ENCODE measurements at places on chromosomes 5 and 9. TPM values are rescaled to one million over a fixed set of nuclear protein-coding genes. Genes with fewer than 3 reads are reported as not detected.

- no peak for DNase-seq
These were observed 201.8 kb upstream of the MPDZ start for GRCh38 chr9:13481274-13481673.

GRCh38 chr9:87285183-87285850 is 212.3 kb upstream of the DAPK1 start:
- DNase-seq, result no peak

- DNase-seq, result no peak
These were observed 14.6 kb upstream of the DUSP1 start for GRCh38 chr5:172785429-172786088.

GRCh38 chr5:132764671-132765238 is 12.3 kb downstream of the SEPTIN8 start:
- DNase-seq, result no peak

GRCh38 chr5:167908606-167909005 is 382.8 kb upstream of the WWC1 start:
- DNase-seq, result no peak

GRCh38 chr5:79111387-79111959 is at the start of gene BHMT:
TSS of gene BHMT (plus strand) at chr5:79111809. CDS start at chr5:79111886, 77 bp downstream.
- DNase-seq, result no peak

SEPTIN8 gene
- 30.4 TPM for total RNA-seq

HAND1 gene
- not detected for total RNA-seq

GRCh38 chr5:87784879-87785495 is 372.3 kb upstream of the CCNH start:
- no peak for DNase-seq

IPO11 gene
- 77.2 TPM for total RNA-seq

DNA sequence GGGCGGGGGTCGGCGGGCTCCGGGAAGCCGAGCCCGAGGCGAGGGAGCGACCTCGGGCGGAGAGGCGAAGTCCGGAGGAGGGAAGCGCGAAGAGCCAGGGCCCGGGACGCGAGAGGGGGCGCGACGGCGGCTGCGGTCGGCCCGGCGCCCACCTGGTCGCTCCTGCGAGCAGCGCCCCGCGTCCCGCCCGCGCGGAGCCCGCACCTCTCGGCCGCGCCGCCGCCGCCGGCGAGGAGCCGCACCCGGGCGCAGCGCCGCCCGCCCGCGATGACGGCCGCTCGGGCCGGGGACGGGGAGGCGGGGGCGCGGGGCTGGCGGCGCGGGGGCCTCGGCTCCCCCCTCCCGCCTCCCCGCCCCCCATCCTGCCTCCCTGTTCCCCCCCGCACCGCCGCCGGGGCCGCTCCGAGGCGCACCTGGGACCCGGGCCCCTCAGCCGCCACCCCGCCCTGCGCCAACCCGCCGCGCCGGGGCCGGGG is 2.6 kb downstream of the NR5A1 start:
- DNase-seq, result no peak

DNA sequence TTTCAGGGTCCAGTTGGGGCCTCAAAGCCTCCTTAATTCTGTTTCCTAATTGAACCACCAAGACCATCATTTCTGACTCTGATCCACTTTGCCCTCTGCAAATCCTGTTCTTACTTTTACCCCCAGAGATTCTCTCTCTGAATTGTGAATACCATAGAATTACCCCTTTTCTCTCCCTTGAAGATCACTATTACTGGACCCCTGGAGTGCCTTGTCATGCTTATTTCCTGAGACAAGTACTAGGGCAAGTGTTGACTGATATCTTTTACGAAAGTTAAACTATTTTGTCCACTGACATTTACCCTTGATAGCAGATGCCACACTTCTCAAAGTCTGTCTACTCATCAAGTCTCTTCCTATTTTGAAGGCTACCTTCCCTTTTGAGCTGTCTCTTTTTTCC is 246.9 kb upstream of the PTGER4 start:
- no peak for DNase-seq

- DNase-seq, result no peak
These were observed 9.1 kb downstream of the EFNA5 start for GRCh38 chr5:107661650-107662044.

DNA sequence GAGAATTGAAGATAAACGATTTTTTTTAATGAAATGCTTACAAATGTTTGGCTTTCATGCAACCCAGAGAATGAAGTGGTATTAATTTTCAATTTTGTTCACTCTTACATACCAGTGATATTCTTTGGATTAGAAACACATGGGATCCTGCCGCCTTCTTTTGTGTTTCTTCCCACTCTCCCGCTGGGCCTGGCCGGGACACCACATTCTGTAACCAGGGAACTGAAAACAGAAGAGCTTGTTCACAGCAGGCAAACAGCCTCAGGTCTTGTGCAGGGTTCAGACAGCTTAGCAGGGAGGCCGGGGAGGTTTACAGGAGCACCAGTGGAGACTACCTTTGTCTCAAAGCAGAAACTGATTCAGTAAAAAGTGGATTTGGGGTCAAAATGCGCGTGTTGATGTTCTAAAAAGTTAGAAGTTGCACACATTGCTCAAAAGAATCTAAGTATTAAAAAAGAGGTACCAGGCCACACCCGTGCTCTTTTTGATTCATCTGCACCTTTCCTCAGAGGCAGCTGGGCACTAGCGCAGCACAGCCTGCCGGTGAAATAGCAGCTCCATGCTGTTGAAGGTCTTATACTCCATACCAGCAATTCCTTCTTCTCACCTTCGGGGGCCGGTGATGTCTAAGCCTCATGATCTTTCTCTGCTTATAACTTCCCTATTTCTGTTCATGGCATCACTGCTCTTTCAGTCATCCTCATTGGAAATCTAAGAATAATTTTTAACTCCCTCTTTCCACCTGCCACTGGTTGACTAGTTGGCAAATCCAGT is 67.1 kb downstream of the GRAMD2B start:
- no peak for DNase-seq

- DNase-seq, result no peak
These were observed 21.9 kb downstream of the ASS1 start for GRCh38 chr9:130466537-130467217.

LEAP2 gene
- total RNA-seq, result 5.6 TPM

DNA sequence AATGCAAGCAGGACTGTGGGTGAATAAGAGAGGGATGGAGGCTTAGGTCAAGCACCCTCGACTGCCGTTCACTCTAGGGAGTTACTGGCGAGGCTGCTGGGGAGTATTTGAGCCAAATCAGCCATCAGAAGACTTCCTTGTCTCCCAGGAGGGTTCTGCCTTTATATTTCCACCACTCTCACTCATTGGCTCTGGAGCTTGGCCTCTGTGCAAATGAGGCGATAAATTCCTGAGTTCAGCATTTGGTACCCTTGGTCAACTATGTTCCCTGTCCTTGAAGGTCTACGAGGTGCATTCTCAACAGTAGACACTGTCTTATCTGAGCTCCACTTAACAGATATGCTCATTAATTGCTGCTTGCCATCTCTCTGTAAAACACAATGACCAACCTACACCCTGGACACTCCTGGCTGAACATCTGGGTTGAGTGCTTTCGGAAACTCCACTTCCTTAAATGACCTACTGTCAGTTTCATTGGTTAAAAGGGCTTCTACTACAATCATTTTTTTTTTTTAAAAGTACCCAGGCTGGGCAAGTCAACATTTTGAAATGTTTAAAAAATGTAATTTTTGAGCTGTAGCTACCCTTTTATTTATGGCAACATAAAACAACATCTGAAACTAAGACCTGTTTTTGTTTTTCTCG is 153.2 kb downstream of the NTRK2 start:
- DNase-seq, result no peak

ASPN gene
- total RNA-seq, result not detected

DNA sequence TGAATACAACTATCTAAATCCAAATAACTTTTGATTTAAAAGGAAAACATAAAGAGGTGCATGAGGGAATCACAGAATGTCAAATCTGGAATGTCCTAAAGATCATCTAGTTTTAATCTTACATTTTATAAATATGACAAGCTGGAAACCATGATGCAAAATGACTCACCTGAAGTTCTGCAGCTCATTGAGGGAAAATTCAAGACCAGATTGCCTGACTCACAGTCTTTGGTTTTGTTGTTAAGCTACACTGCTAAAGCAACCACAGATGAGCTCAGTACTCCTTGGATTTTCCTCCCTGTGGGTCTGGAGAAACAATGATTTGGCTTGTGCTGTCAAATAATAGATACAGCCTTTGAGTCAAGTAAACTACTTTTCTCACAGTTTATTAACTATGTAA is 19.1 kb upstream of the EDIL3 start:
- DNase-seq, result no peak

DNA sequence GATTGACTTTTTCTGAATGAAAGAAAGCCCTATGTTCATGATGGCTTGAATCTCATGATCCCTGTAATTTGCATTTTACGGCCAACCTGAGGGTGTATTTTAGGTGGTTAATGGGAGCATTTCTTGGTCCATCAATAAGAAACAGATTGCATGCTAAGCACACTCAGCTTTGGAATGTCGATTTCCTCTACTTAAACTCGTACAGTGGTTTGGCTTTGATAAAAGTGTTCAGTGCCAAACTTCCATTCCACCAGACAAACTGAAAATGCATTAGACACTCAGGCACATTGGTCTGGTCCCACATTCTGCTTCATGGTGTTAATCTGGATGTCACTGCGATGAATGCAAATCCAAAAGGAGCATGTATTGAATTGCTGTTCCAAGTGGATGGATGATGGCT is 77.0 kb downstream of the VCAN start:
- no peak for DNase-seq

ZNF883 gene
- 0.83 TPM for total RNA-seq

PCDHB3 gene
- total RNA-seq, result not detected

- no peak for DNase-seq
These were observed 120.2 kb upstream of the CCDC152 start for GRCh38 chr5:42636425-42636824.

DNA sequence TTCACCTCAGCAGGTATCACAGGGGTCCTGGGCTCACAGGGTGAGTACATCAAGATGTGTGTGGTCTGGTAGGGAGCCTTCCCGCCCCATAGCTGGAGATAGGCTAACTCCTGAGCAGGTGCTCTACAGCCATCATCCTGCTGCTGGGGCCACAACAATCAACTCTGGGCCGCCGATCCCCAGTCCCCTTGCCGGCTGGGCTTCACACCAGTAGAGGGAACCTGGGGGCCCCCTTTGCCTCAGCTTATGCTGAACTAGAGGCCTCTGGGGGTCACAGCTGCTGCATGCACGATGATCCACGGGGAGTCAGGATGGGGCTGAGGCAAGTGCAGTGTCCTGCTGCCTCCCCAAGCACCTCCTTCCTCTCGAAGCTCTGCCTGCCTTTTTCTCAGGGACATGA is 46.5 kb downstream of the IRF1 start:
- DNase-seq, result no peak

CD74 gene
- total RNA-seq, result 767 TPM

DNA sequence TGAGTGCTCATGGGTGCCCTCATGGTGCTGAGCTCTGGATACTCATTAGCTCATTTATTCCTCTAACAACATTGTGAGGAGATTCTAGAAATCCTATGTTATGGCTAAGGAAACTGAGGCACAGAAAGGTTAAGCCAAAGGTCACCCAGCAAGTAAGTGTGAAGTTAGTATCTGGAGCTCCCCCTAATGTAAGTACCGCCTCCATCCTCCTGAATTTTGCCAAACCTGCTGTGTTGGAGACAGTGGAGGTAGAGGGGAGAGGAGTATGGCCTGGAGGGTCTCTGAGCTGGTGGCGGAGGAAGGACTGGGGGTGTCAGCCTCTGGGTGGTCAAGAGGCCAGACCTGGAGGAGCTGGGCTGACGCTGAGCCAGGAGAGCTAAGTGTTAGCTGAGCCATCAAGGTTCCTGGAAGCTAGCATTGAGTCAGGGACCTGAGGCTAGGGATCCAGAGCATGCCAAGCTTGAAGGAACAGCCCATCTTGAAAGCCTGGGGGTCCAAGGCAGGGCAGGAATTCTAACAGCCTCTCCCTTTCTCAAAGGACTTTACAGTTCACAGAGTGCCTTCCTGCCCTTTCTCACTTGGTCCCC is 114.8 kb downstream of the RGS3 start:
- DNase-seq, result peak; percentile 35
